ENCODE measurements at places on chromosomes 1 and 21. TPM values are rescaled to one million over a fixed set of nuclear protein-coding genes. Genes with fewer than 3 reads are reported as not detected.
A peak's percentile ranks its signal among the peaks of the same experiment; 100 is the strongest.

GRCh38 chr1:55876276-55877060 lies 661.3 kb upstream of the USP24 start:
- no peak for DNase-seq

DNA sequence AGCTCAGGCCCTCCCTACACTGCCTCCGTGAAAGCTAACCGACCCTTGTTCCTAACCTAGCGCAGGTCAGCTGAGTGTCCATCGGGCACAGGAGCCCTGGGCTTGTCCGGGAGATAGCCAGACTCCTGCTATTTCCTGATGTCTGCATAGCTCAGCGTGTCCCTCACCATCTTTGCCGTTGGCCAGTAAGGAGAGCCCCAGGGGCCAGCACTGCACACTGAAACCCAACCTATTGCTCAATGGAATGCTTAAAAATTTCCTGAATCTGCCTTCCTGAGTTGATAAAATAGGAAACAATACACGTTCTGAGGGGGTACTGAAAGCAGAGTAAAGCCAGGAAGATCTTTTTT lies 2.2 kb downstream of the RUNX1 start:
- no peak for DNase-seq

GRCh38 chr1:247350587-247350986 lies 18.9 kb upstream of the ZNF496 start:
- no peak for DNase-seq

DNA sequence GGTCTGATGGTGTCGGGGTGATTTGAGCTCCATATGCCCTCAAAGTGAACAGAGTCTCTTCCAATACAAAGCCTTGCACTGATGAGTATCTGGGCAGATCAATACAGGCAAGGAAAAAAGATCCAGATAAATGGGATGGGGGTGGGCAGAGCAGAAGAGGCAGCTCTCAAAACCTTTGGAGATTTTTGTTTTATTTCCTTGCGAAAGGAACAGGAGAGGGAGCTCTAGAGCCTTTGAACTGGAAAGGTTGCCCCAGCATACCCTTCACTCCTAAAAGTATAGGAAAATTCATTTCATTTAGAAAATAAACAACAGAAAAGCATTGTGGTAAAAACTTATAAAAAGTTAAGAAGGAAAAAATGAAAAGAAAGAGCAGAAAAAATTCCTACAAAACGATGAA lies 31.4 kb upstream of the OLIG2 start:
- DNase-seq: no peak

- DNase-seq: no peak
These were observed 34.8 kb downstream of the CD34 start for GRCh38 chr1:207876131-207876530.

DNA sequence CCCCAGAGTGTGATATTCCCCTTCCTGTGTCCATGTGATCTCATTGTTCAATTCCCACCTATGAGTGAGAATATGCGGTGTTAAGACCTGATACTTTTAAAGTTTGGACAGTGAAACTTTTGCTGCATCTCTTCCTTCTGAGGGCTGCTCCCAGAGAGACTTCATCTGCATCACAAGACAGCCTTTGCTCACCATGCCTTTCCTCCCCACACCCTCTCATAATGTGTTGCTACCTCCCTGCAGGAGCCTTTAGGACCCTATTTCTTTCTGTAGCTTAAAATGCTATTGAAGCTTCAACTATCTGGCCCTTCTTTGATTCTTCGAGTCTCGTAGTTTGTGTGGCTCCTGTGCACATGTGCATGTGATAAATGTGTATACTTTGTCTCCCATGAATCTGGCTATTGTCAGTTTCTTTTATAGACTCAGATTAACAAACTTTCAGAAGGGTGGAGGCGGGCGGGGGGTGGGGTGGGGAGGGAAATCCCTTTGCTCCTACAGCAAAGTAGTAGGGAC lies 23.7 kb downstream of the LEPR start:
- DNase-seq: no peak

GRCh38 chr1:1441002-1441888 lies 5.8 kb downstream of the VWA1 start:
- peak; percentile 76 for DNase-seq

- no peak for DNase-seq
These were observed 159.9 kb downstream of the TRABD2B start for GRCh38 chr1:47837056-47837830.

DNA sequence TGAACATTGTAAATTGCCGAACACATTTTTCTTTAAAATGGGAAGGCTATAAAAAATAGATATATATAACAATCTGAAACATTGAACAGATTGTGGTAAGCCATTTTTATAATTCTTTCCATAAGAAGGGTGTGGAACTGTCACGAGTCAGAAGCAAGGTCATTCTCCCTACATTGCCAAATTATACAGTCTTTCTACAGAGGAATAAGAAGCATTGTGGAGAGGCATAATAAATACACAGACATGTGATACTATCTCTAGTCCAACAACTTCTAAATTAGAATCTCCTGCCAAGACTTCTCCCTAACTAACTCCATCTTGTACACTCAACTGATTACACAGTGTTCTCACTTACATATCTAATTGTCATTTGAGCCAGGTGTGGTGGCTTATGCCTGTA lies 227.9 kb downstream of the CENPF start:
- no peak for DNase-seq

DNA sequence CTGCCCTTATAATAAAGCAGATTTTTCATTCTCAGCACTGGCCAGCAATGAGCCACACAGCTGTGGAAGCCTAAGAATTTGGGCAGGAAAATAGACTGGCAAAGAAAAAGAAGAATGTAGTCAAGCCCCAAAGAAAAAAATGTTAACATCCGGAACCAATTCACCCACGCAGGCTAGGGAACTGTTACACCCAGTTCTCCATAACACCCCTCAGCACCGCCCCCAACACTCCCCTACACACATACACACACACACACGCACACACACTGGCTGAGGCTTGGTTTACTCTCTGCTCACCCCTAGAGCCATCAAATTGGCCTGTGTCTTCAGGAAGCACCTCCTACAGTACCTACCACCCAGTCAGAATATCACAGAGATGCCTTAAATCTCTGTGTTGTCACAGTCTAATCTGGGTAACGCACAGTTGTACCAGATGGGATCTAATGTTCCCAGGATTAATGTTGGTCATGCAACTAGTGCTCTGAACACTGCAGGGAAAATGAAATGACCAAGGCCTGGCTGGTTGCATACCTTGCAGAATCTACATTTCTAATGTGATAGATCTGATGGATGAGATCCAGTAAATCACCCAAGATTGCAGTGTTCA lies 14.5 kb downstream of the TBX15 start:
- DNase-seq: no peak

- no peak for DNase-seq
These were observed 30.5 kb upstream of the RC3H1 start for GRCh38 chr1:174052621-174053020.

- no peak for DNase-seq
These were observed 107.0 kb upstream of the TLR5 start for GRCh38 chr1:223249854-223250631.

GRCh38 chr1:178096421-178096820 lies 2.5 kb downstream of the RASAL2 start:
- DNase-seq: no peak

DNA sequence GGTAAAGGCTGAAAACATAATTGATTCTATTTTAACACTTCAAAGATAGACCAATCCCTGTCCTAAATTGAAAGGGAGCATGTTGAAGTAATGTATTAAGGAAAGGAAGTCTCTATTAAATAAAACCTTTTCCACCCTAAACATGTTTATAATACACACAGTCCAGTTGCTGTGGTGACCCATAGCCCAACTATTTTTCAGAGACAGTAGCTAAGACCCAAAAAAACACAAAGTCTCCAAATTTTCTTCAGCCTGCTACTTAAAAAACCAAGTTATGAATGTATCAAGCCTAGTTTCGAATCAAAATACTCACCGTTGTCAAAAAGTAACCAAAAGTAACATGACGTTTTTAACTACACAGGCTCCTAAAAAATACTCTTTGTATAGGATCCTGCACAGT lies 1.6 kb downstream of the ELK4 start:
- no peak for DNase-seq

DNA sequence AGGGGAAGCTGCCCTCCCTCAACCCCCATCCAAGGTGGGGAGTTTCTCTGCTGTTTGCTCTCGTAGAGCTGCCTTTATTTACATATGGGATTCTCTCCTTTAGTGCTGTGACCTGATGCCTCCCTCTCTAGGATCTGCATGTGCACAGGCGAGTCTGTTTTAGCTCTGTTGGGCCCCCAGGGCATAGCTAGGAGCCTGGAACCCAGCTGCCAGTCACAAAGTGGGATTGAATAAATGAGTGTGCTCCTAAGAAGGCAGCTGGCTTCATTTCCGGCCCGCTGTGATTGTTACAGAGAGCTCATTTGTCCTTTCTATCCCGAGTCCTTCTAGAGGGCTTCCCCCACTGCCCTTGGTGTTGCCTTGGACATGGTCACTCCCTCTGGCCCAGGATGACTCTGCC lies 176.6 kb downstream of the GRIK3 start:
- DNase-seq: no peak

DNA sequence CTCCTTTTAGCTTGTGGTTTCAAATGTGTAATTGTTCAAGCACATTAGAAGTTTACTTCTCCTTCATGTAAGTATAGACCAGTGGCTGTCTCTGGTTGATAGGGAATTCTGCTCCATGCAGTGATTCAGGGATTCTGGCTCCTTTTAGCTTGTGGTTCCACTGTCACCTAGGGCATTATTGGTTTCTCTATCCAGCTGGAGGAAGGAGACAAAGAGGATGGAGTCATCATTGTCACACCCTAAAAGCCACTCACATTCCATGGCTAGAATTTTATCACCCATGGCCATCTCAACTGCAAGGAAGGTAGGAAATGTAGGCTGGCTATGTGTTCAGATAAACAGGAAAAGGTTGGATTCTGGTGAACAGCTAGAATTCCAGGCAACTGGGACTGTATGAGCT lies 131.2 kb downstream of the URB2 start:
- DNase-seq: no peak

- DNase-seq: peak; percentile 39
These were observed 4.3 kb downstream of the TP73 start for GRCh38 chr1:3656450-3657095.

DNA sequence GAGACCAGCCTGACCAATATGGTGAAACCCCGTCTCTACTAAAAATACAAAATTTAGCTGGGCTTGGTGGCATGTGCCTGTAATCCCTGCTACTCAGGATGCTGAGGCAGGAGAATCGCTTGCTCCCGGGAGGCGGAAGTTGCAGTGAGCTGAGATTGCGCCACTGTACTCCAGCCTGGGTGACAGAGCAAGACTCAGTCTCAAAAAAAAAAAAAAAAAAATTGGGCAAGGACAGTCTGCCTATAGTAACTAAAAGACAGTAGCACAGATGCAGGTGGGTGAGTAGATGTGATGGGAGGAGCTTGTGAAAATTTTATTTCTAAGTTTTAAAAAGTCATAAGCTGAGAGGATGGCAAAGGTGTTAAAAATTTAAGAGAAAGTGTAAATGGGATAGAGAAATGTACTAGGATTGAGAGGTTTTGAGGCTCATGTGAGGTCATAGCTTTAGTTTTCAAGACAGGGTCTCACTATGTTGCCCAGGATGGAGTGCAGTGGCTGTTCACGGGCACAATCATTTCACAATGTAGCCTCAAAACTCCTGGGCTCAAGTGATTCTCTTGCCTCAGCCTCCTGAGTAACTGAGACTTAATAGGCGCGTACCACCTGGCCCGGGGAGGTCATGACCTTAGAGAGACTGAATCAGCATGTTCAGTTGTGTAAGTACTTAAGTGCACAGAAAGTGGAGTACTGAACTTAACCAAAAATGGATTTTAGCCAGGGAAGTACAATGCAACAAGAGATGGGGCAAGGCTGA lies 33.7 kb downstream of the PTP4A2 start:
- DNase-seq: no peak

- no peak for DNase-seq
These were observed 23.5 kb downstream of the SUCO start for GRCh38 chr1:172556461-172556860.

- DNase-seq: no peak
These were observed 138.9 kb upstream of the VAMP3 start for GRCh38 chr1:7632176-7632575.

DNA sequence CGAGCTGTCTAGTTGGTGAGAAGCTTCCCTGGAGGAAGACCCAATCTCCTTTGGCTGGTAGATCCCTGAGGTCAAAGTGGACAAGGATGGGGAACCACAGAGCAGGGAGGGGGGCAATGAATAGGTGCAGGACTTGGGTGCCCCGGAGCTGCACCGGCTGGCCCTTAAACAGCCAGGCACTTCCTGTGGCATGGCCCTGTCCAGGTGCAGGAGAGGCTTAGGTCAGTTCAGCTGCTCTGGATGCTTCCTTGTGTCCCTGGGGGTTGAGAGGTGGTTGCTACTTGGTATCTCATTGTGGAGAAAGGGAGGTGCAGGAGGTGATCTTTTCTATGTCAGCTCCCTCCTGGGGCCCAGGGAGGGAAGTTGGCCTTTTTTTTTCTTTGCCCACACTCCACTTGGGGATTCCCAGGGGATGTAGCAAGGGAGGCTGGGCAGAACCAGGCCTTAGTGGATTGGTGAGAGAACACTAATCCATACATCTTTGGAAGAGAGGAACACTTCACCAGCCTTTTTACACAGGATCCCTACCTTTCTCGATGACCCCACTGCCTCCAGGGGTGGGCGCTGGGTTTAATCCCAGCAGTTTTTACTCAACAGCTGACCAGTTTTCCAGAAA lies 1.2 kb upstream of the ST3GAL3 start:
- no peak for DNase-seq

DNA sequence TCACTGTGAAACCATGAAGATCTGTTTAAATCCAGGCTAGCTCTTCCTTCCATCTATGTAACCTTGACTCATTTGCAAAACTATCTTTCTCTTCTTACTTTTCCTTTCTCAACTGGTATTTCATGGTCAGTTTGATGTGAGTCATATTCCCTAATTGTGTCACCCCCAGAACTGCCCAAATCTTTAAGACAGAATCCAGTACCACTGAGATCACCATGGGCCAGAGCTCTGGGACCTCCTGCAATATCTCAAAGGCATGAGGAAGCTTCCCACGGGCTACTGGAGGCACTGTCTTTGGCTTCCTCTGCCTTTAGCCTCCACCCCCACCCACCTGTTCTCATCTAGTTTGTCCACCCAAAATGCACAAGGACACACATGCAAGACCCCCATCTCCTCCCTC lies 274.4 kb upstream of the FMN2 start:
- DNase-seq: no peak

PLA2G2E gene
- not detected for total RNA-seq

PLXNA2 gene
- 0.72 TPM for total RNA-seq

IER5 gene
- total RNA-seq: 71.8 TPM

ATP1B1 gene
- total RNA-seq: 8.1 TPM

C1orf226 gene
- total RNA-seq: 0.26 TPM

PLEKHG5 gene
- 3.2 TPM for total RNA-seq

OPRD1 gene
- not detected for total RNA-seq

DMRTA2 gene
- total RNA-seq: not detected

HTR6 gene
- total RNA-seq: 0.32 TPM

C1orf141 gene
- total RNA-seq: 0.25 TPM
